RPMI8226 (cell line): ENCODE measurements at places on chromosomes 4 and X.
A peak's percentile ranks its signal among the peaks of the same experiment; 100 is the strongest.

DNA sequence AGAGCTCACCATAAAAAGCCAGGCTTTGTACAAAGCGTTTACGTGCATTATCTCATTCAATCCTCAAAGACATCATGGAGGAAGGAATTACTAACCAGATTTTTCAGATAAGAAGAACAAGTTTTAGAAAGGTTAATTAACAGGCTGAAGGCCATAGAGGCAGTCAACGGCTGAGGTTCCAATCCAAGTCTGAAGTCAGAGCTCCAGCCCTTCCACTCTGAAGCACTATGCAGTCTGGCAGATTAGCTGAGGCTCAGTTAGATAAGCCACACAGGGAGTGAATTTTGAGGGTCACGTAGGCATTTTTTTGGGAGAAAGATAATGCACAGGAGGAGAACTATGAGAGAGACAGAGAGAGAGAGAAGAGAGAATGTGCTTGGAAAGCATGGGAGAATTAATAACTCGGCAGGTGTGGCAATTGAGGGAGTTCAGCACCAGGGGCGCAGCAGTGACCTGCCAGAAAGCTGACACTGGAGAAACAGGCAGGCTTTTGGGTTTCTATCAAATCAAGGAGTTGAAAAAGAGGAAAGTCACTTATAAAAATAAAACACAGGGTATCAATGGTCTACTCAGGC lies 116.5 kb upstream of the NAP1L5 start:
- peak; percentile 49 for DNase-seq

DNA sequence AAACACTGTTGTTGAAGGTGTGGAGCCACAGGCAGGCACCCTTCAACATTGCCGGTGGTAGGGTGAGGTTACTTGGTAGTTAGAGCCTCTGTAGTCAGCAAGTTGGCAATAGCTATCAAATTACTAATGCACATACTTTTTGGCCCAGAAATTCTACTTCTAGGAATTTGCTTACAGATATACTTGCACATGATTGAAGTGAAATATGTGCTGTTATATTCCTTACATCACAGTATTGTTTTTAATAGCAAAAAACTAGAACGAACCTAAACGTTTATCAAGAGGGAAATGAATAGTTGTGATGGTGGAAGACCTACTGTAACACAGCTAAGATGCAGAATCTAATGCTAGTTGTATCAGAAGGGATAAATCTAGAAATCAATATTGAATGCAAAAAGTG lies 7.7 kb upstream of the PJA1 start:
- DNase-seq, result no peak

GRCh38 chrX:119635799-119636198 lies 29.6 kb upstream of the NKRF start:
- DNase-seq, result no peak

GRCh38 chr4:124939908-124940307 lies 227.4 kb upstream of the ANKRD50 start:
- no peak for DNase-seq

GRCh38 chr4:169243825-169244609 lies 26.7 kb downstream of the SH3RF1 start:
- no peak for DNase-seq

DNA sequence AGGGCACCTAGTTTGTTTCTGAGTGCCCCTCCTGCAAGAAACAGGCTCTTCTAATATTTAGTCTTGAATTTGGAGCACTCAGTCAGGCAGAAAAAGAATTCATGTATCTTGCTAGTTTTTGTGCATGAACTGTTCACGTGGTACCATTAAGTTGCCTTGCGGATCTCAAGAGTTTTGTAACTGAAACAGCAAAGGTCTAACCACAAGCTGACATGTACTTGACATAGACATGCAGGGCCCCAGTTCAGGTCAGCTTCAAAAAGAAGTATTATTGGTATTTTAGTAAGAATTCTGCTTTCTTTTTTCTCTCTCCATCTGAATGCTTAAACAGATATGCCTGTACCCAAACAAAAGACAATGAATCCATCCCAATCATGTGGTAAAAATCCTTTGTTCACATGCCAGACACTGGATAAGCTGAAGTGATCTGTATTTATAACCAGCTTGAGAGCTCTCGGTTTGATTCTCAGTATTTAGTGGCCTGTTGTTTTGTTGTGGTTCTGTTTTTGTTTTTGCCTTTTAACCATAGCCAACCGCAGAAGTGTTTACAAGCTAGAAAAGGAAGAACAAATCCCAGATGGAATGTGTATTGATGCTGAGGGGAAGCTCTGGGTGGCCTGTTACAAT lies 13.0 kb downstream of the RGN start:
- DNase-seq, result no peak

- no peak for DNase-seq
Observed at GRCh38 chr4:101556842-101557241, 209.5 kb upstream of the PPP3CA start.

- DNase-seq, result no peak
Observed at GRCh38 chrX:105117621-105118020, 102.9 kb downstream of the TEX13A start.

GRCh38 chr4:130043732-130044160 lies 947.8 kb downstream of the C4orf33 start:
- DNase-seq, result no peak
